ENCODE measurements at places on chromosomes 6 and 20. TPM values are rescaled to one million over a fixed set of nuclear protein-coding genes. Genes with fewer than 3 reads are reported as not detected.

DNA sequence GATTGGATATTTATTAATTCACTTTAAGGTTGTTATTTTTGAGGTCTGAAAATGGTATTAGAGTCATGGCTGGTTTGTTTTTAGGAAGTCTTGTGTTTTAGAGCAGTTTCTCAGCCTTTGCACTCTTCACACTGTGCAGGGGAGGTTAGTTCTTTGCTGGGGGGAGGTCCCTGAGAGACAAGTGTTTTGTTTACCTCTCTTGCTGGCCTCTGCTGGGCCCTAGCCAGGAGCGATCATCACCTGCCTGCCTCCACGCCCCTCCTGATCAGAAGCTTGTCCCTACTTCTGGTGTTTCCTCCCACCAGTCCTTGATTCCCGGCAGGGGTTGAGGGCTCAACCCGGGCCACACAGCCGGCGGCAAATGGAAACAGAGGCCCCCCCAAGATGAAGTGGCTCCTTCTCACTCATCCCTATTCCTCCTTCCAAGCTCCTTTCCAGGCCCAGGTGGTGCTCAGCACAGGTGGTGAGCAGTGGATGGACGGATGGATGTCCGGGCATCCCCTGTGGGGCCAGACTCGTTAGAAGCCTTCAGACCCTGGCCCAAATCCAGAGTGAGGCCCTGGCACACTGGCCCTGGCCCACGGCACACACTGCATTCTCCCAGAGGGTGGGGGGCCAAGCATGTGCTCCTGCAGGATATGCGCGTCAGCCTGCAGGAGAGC, 51.3 kb downstream of the GRM4 start:
- DNase-seq, result no peak

GRCh38 chr6:107576852-107577251, 86.9 kb downstream of the SOBP start:
- peak; percentile 17 for DNase-seq

KCNQ5 gene
- total RNA-seq, result 0.97 TPM

DNA sequence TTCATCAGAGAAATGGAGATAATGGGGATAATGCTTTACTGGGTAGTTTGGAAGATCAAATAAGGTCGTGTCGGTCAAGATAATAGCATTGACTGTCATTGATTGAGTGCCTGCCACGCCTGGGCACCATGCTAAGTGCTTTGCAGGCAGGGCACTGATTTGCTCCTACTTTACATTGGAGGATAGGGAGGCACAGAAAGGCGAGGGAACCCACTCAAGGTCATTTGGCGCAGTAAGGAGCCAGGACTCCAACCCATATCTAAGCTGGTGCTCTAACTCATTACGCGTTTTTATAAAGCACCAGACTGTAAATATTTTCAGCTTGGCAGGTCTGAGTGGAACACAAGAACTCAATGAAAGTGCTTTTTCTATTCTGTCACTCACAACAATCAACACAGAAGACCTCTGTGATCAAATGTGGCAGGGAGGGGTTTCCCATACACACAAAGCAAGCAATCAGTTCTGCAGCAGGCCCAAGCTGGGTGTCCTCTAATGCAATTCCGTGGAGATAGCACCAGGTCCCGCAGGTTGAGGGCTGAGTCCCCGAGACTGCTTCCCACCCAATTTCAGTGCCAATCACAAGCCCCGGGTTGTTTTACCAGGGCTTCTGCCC, 373.6 kb downstream of the CDH26 start:
- no peak for DNase-seq

DNA sequence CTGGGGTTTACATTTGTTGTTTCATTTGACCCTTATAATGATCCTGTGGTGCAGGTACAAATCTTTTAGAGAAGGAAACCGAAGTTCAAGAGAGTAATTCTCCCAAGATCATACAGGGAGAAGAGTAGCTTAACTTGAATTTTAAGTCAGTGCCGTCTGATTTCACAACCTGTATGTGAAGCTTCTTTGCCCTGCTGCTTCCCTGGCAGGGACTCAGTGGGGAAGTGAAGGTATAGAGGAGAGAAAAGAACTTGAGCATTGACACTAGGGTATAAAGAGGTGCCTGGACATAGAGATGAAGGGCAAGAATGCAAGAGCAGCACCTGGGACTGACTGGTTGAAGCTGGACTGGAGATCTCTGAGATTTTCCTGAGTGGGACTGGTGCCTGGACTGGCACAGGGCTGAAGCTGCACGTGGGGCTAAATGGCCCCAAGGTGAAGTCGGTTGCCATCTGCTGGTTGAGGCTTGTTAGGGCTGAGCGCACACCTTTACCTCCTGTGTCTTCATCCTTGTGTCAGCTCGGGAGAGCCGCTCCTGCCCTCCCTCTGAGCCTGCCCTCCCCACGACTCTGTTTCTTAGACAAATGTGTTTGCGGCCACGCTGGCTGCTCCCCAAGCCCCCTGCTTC, 41.8 kb downstream of the FARS2 start:
- no peak for DNase-seq

TMEM74B gene
- total RNA-seq, result not detected

DNA sequence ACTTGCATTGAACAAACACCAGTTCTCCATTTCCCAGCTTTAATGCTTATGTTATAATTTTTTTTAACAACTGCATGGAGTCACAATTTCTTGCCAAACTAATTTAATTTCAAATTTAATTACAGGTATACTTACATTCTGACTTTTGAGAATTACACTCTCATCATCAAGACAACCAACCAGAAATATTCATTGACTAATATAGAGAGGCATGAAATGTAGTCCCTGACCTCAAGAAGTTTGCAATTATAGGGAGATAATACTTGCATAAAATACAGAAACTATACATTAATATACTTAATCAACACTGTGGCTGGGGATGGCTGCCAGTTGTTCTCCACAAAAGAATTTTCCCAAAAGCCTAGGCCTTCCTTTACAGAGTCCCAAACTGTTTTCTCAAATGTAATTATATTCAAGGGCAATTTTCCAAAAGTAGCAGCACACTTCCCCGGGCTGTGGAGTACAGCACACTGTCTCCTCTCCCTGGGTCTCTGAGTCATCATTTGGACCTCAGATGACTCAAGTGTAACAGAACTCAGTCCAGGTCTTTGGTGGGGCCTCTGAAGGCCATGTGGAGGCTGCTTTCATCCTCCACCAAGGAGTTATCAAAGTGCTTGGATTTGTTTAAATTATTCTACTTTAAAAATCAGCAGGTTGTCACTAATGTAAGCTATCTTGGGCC, 114.1 kb downstream of the KIF16B start:
- peak; percentile 70 for DNase-seq

SNAI1 gene
- 1.3 TPM for total RNA-seq

GRCh38 chr6:170278743-170279094, 12.2 kb downstream of the DLL1 start:
- DNase-seq, result no peak

GRCh38 chr20:31608251-31608945, 3.3 kb downstream of the ID1 start:
- peak; percentile 86 for DNase-seq

GTF3C6 gene
- 65.2 TPM for total RNA-seq

GRCh38 chr6:7633361-7633760, 43.4 kb downstream of the SNRNP48 start:
- no peak for DNase-seq

TAAR6 gene
- total RNA-seq, result not detected

GRCh38 chr6:132498638-132499037, 14.3 kb downstream of the STX7 start:
- no peak for DNase-seq

DNA sequence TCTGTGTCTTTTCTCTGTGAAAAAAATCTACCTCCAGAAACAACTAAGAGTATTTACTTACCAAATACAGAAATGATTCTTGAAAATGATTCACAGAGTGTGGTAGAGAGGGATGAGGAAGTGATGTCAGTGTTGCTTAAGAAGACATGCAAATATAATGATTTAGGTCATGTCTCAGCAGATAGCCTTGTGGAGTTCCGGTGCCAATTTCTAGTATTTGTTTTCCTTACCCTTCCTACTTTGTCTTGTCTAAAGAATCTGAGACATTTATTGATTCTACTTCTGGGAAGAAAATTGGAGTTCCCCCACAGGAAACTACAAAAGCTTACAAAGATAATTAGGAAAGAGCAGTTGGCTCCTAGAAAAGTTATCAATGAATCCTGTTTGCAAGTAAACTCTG, 68.8 kb downstream of the GJA1 start:
- DNase-seq, result peak; percentile 79

KCNG1 gene
- total RNA-seq, result 3.0 TPM

- DNase-seq, result no peak
Measured at GRCh38 chr6:149043476-149044130, 273.9 kb upstream of the TAB2 start.

DNA sequence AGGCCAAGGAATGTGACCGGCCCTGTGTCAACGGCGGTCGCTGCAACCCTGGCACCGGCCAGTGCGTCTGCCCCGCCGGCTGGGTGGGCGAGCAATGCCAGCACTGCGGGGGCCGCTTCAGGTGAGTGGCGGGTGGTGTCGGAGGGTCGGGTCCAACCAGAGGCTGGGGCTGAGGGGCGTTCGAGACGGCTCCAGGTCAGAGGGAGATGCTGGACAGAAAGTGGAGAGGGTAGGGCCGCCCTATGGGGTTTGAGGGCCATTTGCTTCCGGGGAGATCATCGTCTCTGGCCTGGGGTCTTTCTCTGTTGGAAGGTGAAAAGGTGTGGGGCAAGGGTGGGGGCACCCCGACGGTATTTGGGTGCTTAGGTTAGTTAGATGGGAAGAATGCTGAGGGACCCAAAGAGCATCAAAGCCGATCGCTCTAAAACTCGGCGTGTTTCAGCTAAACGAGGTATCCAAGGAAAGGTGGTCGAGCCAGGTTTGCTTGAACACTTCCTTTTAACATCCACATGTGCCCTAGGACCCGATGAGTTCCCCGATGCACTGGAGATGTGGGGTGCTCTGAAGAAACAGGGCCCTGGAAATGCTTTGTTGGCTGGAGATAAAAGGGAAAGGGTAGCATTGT, 691 bp downstream of the ATRN start:
- DNase-seq, result no peak

DNA sequence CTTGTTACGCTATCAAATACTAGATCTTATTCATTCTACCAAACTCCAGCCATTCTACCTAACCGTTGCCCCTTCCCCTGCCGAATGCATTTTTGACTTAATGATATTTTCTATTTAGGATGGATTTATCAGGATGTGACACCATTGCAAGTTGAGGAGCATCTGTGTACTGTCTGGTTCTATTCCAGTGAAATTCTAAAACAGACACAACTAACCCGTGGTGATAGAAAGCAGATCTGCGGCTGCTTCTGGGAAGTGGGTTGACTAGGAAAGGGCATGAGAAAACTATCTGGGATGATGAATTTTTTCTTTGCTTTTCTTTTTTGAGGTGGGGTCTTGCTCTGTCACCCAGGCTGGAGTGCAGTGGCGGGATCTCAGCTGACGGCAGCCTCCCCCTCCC, 20.7 kb upstream of the SRC start:
- no peak for DNase-seq

EFCAB8 gene
- 0.32 TPM for total RNA-seq

DNA sequence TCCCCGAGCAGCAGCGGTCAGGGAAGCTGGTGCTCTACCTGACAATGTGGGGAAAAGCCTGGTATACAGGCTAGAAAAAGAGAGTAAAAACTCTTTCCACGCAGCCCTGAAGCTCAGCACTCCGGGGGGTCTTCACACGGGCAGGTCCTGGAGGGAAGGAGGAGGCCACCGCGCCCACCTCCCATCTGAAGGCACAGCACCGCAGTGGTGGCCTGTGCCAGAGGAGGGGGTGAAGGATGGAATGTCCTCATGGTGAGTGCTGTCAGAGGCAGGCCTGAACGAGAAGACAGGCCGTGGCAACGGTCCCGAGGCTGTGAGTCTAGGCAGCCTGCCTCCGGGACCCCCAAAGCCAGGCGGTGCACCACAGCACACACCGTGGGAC, 5.8 kb downstream of the SLC2A4RG start:
- no peak for DNase-seq

GRCh38 chr6:692356-692851, 535 bp downstream of the EXOC2 start:
- DNase-seq, result peak; percentile 54

GRCh38 chr20:42183147-42183546, 565.0 kb upstream of the CHD6 start:
- DNase-seq, result no peak

DNA sequence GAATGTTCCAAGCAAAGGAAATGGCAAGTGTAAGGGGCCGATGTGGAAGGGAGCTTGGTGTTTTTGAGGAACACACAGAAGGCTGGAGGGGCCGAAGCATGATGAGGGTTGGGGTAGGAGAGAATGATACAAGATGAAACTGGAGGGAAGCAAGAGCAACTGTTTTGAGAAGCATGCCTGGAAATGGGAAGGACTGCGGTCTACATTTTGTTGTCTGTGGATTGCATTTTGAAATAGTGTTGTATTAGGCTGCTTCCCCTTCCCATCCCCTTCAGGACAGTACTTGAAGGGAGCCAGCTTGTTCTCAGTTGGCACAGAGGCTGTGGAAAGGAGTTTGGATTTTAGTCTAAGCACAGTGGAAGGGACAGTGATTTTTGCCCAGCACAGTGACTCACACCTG, 2.2 kb downstream of the TM9SF4 start:
- DNase-seq, result no peak

RIMS4 gene
- under 0.01 TPM for total RNA-seq

- DNase-seq, result no peak
Measured at GRCh38 chr6:113529196-113529595, 327.9 kb upstream of the MARCKS start.

CALHM4 gene
- total RNA-seq, result not detected

DNA sequence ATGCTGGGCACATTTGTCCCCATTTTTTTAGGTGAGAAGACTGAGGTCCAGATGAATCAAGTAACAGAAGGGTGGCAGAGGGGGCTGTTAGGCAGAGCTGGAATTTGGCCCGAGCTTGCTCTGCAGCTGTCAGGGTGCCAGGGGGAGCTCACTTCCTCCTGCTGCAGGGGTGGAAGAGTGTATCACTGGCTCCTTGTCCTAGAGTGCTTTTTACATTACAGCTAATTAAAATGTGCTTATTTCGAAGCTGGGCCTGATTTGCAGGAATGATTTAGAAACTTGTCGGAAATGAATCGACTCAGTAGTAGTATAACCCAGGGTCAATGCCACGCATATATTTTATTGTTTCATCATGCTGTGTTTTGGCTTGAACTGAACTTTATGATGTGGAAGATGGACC, 11.1 kb downstream of the TOX2 start:
- no peak for DNase-seq

GRCh38 chr20:9147547-9148024, 78.7 kb downstream of the PLCB4 start:
- DNase-seq, result peak; percentile 14

DNA sequence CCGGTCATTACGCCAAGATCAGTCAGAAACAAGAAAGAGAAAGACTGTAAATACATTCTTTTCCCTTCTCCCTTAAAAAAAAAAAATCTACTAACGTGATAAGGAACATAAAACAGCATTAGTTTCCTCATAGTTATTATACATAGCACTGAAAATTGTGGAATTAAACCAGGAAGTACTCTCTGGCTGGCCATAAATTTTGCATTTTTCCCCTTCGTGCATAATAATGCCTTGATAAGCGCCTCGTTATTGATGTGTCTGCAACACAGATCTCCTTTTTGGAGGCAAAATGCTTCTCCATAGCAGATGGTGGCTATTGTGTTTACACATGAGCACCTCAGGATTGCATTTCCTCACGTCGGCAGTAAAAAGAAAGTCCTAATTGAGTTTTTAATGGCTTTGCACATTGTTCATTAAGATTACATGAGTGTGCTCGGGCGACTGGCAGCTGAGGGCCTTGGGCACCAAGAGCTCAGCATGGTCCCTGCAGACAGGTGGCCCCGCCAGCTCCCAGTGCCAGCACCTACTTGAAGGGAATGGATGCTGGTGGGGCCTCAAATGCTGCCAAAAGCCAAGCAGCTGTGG, 394.5 kb downstream of the PTPRT start:
- no peak for DNase-seq

Measured in fibroblast of villous mesenchyme (primary cell).